HuH-7.5 (cell line): ENCODE measurements at places on chromosomes 1 and 21.

GRCh38 chr1:183517401-183517800, 45.1 kb downstream of the SMG7 start:
- DNase-seq, result no peak

GRCh38 chr1:10761503-10762152, 34.8 kb downstream of the CASZ1 start:
- no peak for DNase-seq

GRCh38 chr1:6448749-6449631, 17.0 kb downstream of the TNFRSF25 start:
- no peak for DNase-seq

DNA sequence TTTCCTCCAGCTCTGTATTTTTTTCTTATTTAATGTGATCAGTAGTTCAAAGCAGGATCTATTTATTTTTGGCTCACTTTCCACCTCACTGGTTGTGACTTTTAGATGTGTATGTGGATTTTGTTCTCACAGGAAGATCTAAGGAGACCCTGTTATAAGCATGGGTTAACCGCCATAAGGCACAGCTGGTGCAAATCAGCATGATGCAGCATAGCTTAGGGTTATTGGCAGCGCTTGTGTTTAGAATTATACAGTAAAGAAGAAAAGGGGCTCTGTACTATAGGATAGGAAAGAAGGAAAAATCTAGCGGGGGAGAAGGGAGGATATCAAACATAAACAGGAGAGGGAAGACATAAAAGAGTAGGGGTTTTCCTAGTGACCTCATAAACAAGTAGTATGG, 26.9 kb upstream of the RGL1 start:
- no peak for DNase-seq

DNA sequence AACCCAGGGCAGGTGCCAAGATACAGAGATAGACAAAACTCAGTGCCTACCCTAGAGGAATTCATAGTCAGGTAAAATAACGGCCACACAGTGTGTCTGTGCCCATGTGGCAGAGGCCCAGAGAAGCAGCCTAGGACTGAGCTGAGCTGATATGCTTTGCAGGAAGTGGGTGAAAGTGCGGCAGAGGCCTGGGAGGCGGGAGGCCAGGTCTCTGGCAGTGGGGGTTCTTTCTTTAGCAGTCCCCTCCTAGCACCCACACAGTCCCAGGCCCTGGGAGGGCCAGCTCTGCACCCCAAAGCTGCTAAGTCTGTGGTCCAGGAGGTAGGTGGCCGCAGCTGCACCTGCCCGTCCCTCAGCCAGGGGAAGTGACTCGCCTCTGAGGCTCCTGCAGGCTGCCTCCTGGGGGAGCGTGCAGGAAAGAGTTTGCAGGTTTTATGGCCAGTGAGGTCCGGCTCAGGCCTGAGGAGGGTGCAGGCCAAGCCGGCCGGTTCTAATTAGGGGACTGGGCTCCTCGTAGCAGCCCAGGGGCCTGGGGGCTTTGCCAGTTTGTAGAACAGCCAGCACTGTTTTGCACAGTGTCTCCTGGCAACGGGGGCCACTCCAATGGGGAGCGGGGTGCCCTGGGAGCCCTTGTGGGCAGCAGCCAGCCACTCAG, 107.9 kb downstream of the SPSB1 start:
- no peak for DNase-seq

- no peak for DNase-seq
Measured at GRCh38 chr1:29593601-29594382, 357.5 kb downstream of the PTPRU start.

GRCh38 chr1:78437396-78437795, 53.4 kb upstream of the PTGFR start:
- no peak for DNase-seq

- no peak for DNase-seq
Measured at GRCh38 chr21:20730441-20730840, 267.8 kb upstream of the NCAM2 start.

GRCh38 chr1:51962486-51963356, 27.8 kb downstream of the RAB3B start:
- no peak for DNase-seq
